Kidney tubule cell (primary cell): ENCODE measurements at places on chromosomes 13 and 19.

DNA sequence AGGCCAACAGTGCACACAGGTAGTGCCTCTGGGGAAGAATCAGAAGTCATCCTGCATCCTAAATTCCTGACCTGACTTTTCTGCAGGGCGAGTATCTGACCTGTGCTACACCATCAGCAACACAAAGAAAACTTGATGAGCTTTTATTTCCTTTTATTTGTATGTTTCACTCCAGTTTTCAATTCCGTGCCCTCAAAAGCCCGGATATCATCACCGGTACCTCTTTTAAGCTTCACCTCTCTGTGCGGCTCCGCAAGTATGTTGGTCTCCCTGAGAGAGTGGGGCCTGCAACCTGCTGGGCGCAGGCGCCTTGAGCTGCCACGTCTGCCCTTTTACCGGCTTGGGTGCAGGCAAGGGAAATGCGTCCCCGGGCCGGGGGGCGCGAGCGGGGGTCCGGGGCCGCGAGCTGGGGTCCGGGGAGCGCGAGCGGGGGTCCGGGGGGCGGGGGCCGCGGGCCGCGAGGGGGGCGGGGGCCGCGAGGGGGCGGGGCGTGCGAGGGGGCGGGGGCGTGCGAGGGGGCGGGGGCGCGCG is 4.3 kb upstream of the DUXA start:
- peak; percentile 59 for DNase-seq

GRCh38 chr19:52331757-52332156 is 4.3 kb upstream of the ZNF610 start:
- no peak for DNase-seq

DNA sequence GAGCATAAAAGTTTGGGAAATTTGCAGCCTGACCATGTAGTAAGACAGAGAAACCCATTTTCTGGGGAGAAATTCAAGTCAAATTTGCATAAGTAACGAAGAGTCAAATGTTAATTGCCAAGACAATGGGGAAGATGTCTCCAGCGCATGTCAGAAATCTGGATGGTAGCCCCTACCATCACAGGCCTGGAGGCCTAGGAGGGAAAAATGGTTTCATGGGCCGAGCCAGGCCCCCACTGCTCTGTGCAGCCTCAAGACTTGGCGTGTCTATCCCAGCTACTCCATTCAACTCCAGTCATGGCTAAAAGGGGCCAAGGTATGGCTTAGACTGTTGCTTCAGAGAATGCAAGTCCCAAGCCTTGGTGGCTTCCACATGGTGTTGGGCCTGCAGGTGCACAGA is 269.8 kb downstream of the RFC3 start:
- no peak for DNase-seq

- DNase-seq = peak; percentile 49
Observed at GRCh38 chr19:4909156-4909896, at the start of gene UHRF1. Gene UHRF1, plus strand, starts transcription at chr19:4909501. Its CDS starts 1,385 bp downstream, at chr19:4910886.

GRCh38 chr19:3632739-3633558 is 6.4 kb upstream of the CACTIN start:
- no peak for DNase-seq

- no peak for DNase-seq
Observed at GRCh38 chr19:54551293-54551692, 22.3 kb upstream of the LILRA2 start.

GRCh38 chr19:11641244-11641643 is 44.0 kb downstream of the ZNF627 start:
- DNase-seq = no peak

- no peak for DNase-seq
Observed at GRCh38 chr13:40492511-40492910, 173.9 kb downstream of the FOXO1 start.

GRCh38 chr13:94343243-94343585 is 136.3 kb downstream of the DCT start:
- no peak for DNase-seq

DNA sequence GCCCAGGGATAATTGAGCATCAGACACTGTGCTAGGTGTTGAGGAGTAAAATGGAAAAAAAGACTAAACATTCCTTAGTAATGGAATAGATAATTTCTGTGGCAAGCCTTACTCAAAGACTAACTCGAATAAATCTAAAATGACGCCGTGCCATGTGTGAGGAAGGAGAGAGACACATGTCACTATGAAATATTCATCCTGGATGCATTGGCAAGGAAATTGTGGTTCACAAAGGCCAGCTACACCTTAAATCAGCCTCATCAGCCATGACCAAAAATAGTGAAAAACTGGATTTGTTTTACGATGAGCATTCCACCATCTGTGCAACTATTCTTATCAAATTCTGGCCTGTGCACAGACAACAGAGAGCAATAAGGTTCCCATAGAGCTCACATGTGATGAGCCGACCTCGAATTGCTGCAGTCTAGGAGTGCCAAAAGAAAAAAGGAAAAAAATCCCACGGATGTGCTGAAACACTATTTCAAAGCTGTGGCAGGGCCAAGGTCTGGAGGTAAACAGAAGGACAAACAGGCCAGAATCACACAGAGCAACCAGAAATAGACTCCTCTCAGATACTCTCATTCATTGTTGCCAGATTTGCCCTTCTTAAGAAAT is 505.7 kb downstream of the EFNB2 start:
- DNase-seq = no peak

GRCh38 chr19:17209126-17210036 is 5.8 kb upstream of the USE1 start:
- DNase-seq = no peak

GRCh38 chr13:30916991-30917390 is 10.9 kb downstream of the MEDAG start:
- no peak for DNase-seq

GRCh38 chr13:24271601-24272451 is 37.6 kb upstream of the C1QTNF9 start:
- peak; percentile 76 for DNase-seq

DNA sequence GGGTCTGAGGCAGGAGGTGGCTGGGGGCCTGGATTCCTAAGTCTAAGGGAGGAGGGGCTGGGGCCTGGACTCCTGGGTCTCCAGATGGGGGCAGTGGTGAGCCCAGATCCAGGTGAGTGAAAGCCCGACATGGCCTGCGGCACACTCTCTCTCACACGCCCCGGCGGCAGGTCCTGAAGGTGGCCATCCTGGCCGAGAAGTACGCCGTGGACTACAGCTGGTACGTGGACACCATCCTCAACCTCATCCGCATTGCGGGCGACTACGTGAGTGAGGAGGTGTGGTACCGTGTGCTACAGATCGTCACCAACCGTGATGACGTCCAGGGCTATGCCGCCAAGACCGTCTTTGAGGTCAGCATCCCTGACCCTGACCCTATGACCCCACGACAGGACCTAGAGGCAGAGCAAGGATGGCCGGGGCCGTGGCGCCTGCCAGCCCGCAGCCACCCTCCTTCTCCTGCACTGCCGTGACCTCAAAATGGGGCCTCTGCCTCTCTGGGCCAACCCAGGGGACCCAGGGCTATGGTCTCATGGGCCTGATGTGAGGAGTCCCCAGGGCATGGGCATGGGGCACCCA is 13.2 kb downstream of the FUZ start:
- no peak for DNase-seq

- DNase-seq = no peak
Observed at GRCh38 chr13:113158946-113159345, 498 bp downstream of the PROZ start.

- DNase-seq = no peak
Observed at GRCh38 chr13:21988624-21989023, 317.8 kb downstream of the FGF9 start.

GRCh38 chr13:48928757-48929430 is 46.8 kb upstream of the FNDC3A start:
- no peak for DNase-seq

DNA sequence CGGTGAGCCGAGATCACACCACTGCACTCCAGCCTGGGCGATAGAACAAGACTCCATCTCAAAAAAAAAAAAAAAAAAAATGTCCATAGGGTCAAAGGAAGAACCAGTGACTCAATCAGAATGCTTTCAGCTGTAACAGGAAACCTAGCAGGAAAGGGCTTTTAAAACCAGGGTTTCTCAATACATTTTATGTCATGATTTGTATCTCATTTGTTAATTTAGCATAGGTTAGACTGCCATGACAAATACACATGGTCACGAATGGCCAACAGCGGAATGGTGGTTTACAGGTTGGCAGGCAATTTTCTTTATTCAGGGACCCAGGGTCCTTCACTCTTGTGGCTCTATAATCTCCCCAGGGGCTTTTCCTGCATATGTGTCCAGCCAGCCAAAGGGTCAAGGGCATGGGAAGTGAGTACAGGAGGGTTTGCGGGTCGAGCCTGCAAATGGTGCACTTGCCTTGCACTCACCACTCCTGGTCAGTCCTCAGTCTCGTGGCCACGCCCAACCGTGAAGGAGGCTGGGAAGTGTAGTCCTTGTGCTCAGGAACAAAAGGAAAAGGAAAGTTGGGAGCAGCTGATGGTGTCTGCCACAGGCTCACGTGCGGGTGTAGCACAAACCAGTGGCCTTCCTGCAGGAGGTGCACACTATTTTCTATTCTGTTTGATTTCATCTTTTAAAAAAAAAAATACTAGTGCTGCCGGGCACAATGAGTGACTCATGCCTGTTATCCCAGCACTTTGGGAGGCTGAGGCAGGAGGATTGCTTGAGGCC is 14.8 kb downstream of the DHX34 start:
- no peak for DNase-seq

- no peak for DNase-seq
Observed at GRCh38 chr13:95207769-95208366, 93.4 kb downstream of the ABCC4 start.

- DNase-seq = peak; percentile 34
Observed at GRCh38 chr13:102626928-102627327, 30.1 kb downstream of the TPP2 start.

DNA sequence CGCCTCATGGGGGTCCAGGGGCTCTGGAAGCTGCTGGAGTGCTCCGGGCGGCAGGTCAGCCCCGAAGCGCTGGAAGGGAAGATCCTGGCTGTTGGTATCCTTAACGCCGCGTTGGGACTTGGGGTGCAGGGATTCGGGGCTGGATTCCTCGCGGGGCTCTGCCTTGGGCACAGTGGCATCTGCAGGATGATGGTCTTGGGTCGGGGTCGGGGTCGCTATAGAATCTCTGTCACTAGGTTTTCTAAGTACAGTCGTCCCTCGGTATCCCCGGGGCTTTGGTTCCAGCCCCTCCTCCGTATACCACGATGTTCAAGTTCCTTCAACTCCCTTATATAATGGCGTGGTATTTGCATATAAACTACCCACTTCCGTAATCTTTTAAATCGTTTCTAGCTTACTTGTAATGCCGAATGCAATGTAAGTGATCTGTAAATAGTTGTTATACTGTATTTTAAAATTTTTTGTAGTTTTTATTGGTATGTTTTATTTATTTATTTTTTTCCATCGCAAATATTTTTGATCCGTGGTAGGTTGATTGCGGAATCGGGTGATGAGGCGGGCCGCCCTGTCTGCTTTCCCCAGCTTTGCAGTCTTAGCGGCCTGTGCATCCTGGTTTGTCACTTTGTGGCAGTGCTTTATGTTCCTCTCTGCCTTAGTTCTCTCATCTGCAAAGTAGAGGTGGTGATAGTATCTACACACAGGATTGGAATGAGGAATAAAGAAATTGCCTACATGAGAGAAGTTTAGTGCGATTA is 606 bp downstream of the ERCC5 start:
- peak; percentile 62 for DNase-seq

DNA sequence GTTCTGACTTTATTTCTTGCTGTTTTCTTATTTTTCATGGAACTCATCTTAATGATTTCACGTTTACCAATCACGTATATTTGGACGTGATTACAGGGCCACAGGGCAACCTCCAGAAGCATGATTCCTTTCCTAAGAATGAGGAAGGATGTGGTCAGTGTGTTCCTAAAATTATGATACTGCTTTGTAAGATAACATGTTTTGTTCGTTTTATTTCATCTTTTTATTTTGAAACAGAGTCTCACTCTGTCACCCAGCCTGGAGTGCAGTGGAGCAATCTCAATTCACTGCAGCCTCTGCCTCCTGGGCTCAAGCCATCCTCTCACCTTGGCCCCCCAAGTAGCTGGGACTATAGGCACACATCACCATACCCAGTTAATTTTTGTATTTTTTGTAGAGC is 24.8 kb upstream of the LAIR1 start:
- DNase-seq = no peak

- DNase-seq = peak; percentile 43
Observed at GRCh38 chr13:42396501-42396900, 124.5 kb downstream of the AKAP11 start.

GRCh38 chr13:99363391-99363790 is 56.2 kb upstream of the GPR183 start:
- no peak for DNase-seq

GRCh38 chr19:632579-633067 is 714 bp downstream of the POLRMT start:
- DNase-seq = peak; percentile 57
